ENCODE measurements at places on chromosomes 1 and 21.

GRCh38 chr1:77322061-77322900 lies 40.5 kb downstream of the AK5 start:
- no peak for ATAC-seq

DNA sequence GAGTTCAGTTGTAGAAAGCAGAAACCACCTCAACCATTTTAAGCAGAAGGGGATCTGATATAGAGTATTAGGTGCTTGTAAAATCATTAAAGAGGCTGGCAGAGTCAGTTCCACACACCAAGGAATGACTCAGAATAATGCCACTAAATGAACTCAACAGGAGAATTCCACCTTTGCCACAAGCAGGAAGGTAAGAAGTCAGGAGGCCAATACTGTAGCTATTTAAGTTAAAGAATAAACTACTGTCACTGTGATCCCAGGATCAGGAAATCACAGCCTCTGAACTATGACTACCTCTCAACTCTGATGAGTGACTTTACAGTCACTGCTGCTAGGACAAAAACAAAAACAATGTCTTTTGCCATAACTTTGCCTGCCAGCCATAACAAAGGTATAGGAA lies 52.5 kb upstream of the PRMT6 start:
- no peak for ATAC-seq

- ATAC-seq, result no peak
Observed at GRCh38 chr1:163346326-163346870, 24.6 kb downstream of the NUF2 start.

DNA sequence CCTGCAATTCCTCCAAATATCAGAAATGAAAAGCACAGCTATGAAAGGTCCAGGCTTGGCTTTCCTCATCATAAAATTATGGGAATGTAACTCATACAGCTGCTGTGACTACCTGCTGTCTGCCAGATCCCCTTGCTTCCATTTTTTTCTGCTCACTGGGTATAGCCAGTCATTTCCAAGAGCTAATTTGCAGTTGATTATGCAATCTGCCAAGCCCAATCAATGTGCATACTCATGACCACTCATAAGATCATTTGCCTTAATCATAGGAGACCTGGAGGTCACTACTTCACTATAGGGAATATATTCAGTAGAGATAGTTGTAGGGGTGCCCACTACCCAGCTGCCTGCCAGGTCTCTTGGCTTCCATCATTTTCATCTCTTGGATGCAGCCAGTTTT lies 417.7 kb upstream of the ZRANB2 start:
- ATAC-seq, result no peak

DNA sequence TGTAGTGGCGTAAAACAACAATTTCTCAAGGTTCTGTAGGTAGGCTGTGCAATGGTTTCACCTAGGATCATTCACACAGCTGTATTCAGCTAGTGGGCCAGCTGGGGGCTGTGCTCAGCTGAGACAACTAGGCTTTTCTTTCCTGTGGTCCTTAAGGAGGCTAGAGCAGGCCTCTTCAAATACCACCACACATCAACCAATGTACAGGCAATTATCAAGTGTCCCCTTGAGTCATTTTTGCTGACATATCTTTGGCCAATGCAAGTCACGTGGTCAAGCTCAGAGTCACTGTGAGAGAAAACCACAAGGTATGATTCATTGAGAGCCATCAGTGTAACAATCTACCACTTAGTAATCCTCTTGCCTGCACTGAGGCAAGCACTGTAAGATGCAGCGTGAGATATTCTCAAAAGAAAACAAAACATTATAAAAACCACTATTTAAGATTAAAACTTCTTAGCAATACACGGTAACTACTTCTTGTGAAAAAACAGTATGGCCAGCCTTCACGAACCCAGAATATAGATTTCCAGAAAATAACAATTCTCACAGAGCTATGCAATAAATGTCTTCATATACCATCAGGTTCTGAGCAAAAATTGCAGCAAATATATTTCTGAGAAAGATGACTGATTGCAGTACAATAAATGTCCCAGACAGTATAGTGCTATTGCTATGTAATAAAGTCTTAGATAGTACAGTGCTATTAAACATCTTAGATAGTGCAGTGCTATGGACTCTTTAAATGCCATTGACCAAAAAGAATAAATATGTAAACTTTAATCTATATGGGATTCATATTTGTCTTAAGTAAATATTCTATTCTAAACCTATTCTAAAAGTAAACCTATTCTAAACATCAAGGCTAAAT lies 55.3 kb downstream of the NME7 start:
- peak; percentile 24 for ATAC-seq

DNA sequence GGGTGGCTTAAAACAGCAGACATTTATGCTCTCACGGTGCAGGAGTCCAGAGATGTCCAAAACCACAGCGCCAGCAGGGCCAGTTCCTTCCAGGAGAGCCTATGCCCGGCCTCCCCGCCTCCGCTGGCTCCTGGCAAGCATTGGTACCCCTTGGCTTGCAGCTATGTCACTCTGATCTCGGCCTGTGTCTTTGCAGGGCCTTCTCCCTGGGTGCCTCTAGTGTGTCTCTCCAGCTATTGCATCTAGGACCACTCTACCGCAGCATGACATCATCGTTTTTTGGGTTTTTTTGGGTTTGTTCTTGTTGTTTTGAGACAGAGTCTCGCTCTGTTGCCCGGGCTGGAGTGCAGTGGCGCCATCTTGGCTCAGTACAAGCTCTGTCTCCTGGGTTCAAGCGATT lies 197.6 kb upstream of the VAMP3 start:
- no peak for ATAC-seq

DNA sequence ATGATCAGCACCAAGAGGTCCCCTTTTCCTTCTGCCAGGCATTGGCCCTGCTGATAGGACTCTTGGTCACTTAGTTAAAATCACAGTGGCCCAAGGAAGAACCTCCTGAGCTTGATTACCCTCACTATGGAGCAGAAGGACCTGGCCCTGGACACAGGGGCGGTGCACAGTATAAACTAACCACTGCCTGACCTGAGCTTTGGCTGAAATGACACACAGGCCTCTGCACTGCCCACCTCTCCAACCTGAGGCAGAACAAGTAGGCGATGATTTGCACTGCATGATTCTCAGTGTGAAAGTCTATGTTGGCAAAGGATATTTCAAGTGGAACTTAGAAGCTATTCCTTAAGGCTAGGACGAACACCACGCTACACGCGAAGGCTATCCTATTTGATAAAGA lies 48.5 kb downstream of the CAPN2 start:
- no peak for ATAC-seq
